ENCODE measurements at places on chromosomes 7 and 10.

DNA sequence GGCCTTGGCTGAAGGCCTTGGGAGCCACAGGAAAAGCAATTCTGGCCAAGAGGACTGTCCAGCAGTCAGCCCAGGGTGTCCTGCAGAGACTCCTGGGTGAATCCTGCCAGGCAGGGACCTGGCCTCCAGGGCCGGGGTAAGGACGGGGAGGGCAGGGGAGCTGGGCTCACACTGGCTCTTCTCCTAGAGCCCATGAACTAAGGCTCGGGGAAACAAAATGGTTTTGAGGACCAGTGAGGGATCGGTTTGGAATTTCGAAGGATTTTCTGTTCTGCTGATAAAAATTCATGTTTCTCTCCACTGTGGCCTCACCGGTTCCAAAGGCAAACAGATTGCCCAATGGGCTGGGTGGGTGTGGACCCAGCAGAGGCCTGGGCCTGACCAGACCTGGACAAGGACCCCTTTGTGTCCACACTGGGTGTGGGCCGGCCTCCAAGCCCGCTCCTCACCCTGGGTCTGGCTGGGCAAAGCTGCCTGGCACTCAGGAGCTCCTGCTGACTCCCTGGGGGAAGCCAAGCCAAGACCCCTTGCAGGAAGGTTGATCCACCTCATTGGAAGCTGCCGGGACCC is 27.3 kb downstream of the FAM20C start:
- DNase-seq, result no peak

DNA sequence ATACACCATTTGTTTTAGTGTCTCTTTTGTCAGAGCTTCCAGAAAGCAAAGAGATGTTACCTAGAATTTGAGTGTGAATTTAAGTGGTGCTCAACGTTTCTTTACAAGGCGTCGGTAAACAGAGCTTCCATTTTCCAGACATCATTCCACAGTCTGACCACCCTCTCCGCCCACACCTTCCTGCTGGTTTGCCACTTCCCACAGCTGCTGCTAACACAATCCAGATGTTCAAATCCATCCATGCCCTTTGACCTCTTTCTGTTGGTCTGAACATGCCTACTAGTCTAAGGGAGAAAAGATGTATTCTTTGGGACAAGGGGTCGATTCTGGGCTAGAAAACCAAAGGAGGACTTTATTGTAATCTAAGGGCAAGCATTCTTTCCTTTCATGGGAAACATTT is 86.1 kb downstream of the FAM107B start:
- no peak for DNase-seq

- DNase-seq, result no peak
These were observed 137.2 kb downstream of the ARID5B start for GRCh38 chr10:62038609-62039190.

- DNase-seq, result no peak
These were observed 972.5 kb downstream of the LRMDA start for GRCh38 chr10:76403912-76404311.

DNA sequence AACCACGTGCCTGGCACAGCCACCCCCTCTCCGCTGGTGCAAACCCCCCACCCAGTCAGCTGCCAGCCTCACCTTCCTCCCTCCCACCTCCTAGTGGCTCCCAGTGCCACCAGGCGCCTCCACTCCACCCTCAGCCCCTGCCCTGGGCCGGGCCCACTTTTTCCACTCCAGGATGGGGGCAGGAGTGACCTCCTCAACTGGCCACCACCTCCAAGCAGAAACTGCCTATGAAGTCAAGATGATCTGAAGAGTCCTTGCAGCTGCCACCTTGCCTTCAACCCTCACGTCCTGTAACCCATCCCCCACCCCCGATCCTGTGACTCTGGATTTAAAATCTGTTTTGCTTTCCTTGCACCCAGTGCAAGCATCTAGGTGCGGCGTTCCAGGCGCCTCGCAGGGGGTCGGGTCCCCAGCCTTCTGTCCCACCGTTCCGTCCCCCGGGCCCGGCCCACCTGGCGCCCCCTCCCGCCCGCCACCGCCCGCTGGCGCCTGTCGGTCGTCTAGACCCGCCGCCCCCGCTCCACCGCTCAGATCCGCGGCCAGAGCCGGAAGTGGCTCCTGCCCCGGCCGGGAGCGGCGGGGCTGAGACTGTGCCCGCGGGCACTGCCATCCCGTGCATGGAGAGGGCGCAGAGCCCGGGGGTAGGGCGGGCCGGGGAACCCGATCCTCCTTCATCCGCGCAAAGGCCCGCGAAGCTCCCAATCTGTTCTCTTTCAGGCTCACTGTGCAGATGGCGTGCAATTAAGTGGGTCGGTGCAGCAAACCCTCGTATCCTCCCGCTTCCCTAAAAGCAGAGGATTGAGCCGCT is 51.2 kb upstream of the GTF2I start:
- DNase-seq, result no peak
